Stimulated activated CD4-positive, alpha-beta T cell treated with anti-CD3 and anti-CD28 coated beads, Interleukin-4, amount 100 ng/mL, for 4 hours (primary cell): ENCODE measurements at places on chromosomes 16 and 17.

GRCh38 chr16:57572978-57573728, 30.7 kb downstream of the ADGRG5 start:
- DNase-seq: no peak

DNA sequence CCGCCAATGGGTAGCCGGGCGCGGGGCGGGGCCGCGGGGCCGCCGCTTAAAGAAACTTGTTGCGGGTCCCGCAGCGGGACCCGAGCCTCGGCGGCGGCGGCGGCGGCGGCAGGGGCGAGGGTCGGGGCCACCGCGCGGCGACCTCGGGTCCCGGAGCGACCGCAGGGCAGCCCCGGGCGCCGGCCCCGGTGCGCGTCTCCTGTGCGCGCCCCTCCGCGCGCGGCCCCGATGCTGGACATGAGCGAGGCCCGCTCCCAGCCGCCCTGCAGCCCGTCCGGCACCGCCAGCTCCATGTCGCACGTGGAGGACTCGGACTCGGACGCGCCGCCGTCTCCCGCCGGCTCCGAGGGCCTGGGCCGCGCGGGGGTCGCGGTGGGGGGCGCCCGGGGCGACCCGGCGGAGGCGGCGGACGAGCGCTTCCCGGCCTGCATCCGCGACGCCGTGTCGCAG, at the start of gene SOX8:
Gene SOX8 (plus strand): TSS at position 76 of the 450 bp plus-strand sequence. CDS start 153 bp downstream, at position 229.
- no peak for DNase-seq

GRCh38 chr16:2912330-2913199, 834 bp downstream of the FLYWCH1 start:
- DNase-seq: no peak

DNA sequence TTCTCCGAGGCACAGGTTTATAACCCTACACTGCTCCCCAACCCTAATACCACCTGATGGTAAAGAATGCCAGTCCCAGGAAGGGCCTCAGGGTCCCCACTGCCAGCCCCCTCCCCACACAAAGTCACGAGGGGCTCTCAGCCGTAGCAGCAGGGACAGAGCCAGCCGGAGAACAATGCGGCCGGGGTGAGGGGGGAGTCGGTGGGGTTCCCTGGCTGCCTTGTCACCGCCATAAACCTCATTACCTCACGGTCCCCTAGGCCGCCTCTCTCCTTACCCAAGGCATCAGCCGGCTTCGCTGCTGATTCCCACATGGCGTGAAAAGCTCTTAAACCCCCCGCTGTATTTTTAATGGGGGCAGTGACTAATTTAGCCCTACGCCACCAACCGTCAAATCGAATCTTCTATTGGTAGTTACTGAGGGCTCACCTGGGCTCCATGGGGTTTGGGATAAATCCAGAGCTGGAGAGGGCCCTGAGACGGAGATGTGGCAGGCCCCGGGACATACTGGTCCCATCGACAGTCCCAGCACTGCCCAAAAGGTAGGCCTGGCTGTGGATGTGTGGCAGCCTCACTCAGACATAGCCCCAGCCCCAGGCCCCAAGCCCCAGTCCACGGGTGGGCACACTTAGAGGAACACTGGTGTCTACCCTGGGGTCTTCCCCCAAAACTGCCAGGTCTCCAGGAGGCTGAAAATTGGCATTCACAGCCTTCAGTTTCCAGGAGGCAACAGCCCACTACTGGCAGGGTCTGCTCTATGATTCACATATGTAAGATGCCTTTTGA, 115.3 kb downstream of the C16orf78 start:
- no peak for DNase-seq

GRCh38 chr17:3167574-3167973, 29.7 kb upstream of the OR1A2 start:
- no peak for DNase-seq

GRCh38 chr17:68356520-68356919, 65.2 kb downstream of the ARSG start:
- peak; percentile 62 for DNase-seq

GRCh38 chr16:88847654-88848053, 9.1 kb downstream of the GALNS start:
- DNase-seq: no peak

DNA sequence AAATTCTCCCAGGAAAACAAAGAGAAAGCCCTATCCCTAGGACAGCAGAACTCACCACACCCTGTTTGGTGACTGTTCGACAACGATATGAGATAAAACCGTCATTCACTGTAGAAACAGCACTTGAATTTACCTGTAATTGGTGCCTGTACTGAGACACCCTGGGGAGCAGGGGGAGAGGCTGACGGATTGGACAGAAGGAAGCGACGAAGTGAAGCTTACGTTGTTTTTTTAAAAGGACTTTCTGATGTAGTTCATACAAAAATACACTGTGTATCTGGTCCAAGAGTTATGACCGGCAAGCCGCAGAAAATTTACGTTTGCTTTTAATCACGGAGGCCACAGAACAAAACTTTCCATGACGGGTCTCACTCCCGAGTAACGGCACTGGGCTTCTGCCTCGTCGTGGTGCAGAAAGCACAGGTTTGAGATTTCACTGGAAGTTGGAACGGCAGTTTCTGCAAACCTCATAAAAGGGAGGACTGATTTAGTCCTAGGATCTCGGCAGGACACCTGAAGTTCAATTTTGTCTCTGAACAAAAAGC, 9.7 kb downstream of the NXN start:
- no peak for DNase-seq

DNA sequence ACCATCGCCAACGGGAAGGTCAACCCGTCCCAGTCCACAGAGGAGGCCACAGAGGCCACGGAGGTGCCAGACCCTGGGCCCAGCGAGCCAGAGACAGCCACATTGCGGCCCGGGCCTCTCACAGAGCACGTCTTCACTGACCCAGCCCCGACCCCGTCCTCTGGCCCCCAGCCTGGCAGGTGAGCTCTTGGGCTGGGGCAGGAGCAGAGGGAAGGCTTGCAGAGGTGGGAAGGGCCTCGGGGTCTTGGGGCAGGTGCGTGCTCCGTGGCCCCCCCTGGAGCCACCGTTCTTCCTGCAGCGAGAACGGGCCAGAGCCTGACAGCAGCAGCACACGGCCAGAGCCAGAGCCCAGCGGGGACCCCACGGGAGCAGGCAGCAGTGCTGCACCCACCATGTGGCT, 5.1 kb downstream of the NME3 start:
- DNase-seq: no peak

DNA sequence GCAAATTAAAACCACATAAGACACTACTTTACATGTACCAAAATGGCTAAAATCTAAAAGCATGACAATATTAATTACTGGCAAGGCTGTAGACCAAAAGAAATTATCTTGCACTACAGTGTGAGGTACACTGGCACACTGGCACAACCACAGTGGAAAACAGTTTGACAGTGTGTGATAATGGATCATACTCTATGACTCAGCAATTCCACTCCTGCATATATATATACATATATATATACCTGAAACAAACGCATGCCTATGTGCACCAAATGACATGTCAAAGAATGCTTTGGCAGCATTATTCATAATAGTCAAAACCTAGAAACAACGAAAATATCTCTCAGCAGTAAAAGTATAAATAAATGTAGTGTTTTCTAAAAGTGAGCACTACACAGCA, 4.6 kb upstream of the DYNLRB2 start:
- DNase-seq: no peak

DNA sequence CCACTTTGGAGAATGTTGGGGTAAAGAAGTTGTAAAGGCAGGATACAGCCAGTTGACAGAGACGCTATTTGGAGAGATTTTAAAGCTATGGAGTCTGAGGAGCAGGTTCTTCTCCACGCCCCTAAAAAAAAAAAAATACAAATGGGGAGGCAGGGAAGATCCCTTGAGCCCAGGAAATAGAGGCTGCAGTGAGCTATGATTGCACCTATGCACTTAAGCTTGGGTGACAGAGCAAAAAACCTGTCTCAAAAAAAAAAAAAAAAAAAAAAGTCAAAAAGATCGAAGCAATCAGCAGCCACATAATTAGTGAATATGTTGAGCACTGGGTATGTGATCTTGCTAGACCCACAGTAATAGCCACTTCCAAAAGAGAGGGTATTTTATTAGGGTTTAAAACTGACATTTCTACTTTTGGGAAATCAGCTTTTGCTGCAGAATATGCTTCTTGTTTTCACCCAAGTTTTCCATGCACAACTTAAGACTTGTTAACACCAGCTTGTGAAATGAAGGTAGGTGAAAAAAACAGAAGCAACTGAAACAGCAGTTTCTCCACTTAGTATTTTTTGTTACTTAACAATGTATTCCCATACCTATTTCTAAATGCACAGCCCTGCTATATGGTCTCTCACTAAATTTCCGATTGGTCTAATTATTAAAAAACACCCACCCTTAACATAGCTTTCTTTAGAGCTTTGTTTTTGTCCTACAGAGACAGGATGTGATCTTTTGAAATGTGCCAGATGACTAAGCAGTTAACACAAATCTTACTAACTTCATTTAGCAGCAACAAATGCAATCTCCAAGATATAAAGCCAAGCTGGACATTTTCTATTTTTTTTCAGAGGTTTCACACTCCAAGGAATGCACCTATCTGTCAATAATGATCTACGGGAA, 2.5 kb upstream of the ARL6IP1 start:
- DNase-seq: no peak

- DNase-seq: no peak
Observed at GRCh38 chr16:80305410-80305809, 235.4 kb upstream of the DYNLRB2 start.

DNA sequence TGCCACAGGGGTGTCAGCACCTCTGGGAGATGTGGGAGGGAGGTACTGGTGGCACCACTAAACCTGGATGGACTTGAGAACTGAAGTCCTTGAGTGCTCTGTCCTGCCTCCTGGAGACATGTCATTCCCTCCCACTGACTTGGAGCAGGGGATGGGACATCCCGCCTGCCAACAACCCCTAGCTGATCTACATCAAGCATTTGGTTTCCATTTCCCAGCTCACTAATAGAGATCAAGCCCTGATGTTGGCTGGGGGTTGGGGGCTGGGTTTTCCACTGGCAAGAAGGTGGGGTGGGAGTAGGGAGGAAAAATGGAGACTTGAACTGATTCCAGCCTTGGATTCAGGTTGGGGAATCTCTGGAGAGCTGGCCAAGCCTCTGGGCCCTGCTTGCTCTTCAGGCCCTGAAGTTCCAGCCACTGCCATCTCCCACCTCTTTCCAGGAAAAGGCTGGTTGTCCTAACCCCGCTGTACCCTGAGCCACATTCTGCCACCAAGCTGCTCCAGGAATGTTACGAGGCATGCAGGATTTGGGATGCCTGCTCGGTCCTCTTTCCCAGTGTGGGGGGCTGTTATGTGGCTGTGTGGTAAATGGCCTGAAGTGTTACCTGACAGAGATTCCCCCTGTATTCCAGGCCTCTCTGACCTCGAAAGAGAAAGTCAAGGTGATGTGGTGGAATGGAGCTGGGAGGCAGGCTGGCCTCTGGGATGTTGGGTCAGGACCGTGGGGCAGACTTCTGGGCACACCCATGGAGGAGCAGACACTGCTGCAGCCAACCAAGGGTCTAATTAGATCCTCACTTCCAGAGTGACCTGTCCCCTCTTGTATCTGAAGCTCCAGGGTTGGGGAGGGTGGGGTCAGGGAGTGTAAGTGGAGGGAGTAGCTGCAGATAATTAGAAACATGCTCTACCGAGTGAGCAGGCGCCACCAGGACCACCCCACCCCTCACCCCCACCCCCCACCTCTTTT, 16.7 kb downstream of the IGFBP4 start:
- no peak for DNase-seq

- no peak for DNase-seq
Observed at GRCh38 chr16:51383909-51384308, 232.8 kb upstream of the SALL1 start.

DNA sequence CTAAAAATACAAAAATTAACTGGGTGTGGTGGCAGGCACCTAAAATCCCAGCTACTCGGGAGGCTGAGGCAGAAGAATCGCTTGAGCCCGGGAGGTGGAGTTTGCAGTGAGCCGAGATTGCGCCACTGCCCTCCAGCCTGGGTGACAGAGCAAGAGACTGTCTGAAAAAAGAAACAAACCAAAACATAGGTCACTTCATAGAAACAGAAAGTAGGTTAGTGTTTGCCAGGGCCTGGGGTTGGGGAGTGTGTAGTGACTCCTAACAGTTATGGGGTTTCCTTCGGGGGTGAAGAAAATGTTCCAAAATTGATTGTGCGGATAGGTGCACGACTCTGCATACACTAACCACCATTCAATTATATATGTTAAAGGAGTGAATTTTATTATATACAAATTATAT, 59.2 kb downstream of the ATP2C2 start:
- no peak for DNase-seq

- DNase-seq: no peak
Observed at GRCh38 chr16:27432558-27432957, 30.6 kb downstream of the IL21R start.

DNA sequence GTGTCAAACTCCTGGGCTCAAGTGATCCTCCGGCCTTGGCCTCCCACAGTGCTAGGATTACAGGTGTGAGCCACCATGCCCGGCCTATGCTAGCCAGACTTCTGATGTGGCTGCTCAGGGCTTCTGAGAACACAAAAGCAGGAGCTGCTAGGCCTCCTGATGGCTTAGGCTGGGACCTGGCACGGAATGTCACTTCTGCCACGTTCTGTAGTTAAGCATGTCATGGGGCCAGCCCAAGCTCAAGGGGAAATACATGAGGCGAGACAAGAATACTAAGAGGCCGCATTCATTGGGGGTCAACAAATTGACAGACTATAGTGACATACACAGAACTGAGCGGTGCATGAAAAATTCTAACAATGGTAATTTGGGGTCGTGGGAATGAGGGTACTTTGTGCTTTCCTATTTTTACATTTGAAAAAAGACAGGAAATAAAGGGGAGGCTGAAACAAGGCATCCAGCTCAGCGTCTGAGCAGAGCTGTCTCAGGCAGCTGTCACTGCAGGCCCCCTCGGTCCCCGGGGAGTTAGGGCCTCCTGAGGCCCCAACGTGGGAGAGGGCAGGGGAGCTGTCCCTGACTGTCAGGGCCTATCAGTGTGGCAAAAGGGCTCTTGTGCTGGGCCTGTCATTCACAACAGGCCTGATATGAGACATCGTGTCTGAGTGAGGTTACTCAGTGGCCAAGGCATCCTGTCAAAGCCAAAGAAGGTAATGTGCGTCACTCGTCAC, 26.4 kb downstream of the CFAP20 start:
- no peak for DNase-seq

- DNase-seq: no peak
Observed at GRCh38 chr17:17387498-17388362, 84.6 kb downstream of the NT5M start.

- no peak for DNase-seq
Observed at GRCh38 chr17:43517161-43517560, 29.0 kb downstream of the ETV4 start.
